Germinal center (tissue), 1 donor: ENCODE measurements at places on chromosomes 13 and 19.

DNA sequence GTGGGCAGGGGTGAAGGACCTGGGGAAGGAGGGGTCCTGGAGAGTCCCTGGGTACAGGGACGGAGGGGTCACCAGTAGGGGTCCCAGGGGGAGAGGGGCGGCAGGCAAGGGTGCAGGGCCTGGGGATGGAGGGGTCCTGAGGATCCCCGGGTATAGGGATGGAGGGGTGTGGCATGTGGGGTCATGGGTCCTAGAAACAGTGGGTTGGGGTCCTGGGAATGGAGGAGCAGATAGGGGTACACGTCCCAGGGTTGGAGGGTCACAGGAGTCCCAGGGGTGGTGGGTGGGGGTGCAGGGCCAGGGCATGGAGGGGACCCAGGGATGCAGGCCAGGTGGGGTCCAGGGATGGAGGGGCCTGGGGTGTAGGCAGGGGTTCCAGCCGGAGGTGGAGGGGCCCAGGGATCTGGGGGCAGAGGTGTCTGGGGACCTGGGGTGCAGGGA, 1.4 kb downstream of the BTBD2 start:
- DNase-seq, result peak; percentile 31

DNA sequence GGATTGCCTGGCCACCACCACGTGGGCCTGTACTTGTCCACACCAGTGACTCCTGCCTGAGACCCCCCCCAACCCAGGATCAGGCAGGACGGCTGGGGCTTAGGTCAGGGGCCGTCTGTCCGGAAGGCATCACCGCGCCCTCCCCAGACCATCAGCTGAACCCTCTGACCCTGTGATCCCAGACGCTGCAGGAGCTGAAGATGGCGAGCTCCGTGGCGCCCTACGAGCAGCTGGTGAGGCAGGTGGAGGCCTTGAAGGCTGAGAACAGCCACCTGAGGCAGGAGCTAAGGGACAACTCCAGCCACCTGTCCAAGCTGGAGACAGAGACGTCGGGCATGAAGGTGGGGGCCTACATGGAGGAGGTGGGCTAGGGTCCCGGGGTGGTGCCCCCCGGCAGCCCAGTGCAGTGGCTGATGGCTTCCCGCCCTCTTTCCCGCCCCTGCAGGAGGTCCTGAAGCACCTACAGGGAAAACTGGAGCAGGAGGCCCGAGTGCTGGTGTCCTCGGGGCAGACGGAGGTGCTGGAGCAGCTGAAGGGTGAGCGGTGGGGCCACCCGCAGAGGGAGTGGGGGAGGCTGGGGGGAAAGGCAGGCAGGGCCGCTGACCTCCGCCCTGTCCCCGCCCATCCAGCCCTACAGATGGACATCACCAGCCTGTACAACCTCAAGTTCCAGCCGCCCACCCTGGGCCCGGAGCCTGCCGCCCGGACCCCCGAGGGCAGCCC, 3.0 kb downstream of the APC2 start:
- no peak for DNase-seq

- DNase-seq, result no peak
These were observed 96.1 kb downstream of the WTIP start for GRCh38 chr19:34577531-34578101.

GRCh38 chr13:73036566-73036965, 22.2 kb upstream of the KLF5 start:
- DNase-seq, result no peak

DNA sequence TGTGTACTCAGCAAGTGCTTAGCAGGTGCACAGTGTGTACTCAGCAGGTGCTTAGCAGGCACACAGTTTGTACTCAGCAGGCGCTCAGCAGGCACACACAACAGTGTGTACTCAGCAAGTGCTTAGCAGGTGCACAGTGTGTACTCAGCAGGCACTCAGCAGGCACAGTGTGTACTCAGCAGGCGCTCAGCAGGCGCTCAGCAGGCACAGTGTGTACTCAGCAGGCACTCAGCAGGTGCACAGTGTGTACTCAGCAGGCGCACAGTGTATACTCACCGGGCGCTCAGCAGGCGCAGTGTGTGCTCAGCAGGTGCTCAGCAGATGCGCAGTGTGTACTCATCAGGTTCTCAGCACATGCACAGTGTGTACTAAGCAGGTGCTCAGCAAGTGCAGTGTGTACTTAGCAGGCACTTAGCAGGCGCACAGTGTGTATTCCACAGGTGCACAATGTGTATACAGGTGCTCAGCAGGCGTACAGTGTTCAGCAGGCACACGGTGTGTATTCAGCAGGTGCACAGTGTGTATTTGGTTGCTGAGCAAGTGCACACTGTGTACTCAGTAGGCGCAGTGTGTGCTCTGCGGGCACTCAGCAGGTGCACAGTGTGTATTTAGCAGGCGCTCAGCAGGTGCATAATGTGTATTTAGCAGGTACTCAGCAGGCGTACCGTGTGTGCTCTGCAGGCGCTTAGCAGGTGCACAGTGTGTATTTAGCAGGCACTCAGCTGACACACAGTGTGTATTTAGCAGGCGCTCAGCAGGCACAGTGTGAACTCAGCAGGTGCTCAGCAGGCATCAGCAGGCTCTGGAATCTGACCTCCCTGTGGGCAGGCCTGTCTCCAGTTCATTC, 15.1 kb downstream of the CRTC1 start:
- no peak for DNase-seq

DNA sequence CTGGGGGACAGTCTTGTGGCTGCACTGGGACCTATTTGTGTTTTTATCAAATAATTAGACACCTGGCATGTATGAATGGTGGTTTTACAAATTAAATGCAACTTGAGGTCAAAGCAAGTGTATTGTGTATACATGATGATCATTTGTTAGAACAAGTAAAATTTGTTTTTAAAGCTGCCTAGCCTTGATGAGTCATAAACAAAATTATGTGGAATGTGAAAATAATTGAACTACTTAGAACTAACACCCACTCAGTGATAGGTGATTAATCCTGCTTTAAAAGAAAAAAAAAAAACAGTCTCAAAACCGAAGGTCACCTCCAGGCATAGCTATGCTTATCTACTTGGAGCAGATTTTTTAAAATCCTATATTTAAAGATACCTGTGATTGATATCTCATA, 770.3 kb upstream of the SLITRK5 start:
- no peak for DNase-seq

- DNase-seq, result no peak
These were observed 1.3 kb downstream of the CYP4F3 start for GRCh38 chr19:15641901-15642491.

- no peak for DNase-seq
These were observed 6.2 kb downstream of the MYO1F start for GRCh38 chr19:8571006-8571411.

DNA sequence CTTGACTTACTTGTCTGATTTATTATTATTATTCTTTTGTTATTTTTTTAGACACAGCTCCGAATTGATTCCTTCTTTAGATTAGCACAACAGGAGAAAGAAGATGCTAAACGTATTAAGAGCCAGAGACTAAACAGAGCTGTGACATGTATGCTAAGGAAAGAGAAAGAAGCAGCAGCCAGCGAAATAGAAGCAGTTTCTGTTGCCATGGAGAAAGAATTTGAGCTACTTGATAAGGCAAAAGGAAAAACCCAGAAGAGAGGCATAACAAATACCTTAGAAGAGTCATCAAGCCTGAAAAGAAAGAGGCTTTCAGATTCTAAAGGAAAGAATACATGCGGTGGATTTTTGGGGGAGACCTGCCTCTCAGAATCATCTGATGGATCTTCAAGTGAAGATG, 29.4 kb downstream of the ERCC5 start:
- no peak for DNase-seq

- DNase-seq, result no peak
These were observed 55.8 kb upstream of the RFXAP start for GRCh38 chr13:36763126-36763722.

DNA sequence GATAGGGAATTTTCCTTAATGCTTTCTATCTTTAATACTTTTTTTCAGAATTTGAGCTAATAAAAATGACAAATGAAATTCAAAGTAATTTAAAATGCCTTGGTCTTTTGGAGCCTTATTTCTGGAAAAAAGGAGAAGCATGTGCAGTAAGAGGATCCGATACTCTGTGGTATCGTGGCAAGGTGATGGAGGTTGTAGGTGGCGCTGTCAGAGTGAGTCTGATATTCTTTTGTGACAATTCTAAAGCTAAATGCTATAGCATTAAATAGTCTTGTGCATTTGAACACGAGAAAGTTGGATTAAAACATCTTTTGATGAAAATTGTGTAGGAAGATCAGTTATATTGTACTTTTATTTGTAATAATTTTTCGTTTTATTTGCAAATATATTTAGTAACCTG, 95.0 kb downstream of the RNF17 start:
- DNase-seq, result no peak

DNA sequence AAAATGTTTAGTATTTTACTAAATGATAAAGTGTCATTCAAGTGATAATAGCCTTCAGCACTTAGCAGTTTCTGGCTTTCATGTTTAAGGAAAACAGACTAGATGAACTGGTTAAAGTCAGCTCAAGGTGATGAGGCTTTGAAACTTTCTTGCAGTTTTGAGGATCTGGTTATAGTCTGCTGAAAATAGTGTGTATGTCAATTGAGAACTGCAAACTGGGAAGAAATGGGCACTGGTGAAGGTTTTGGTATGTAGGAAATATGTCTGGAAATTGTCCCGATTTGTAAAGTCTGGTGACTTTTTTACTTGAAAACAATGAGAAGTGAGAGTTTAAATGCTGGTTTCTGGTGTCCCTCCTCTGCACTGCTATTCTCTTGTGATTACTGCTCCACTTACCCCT, 36.8 kb upstream of the SOX21 start:
- DNase-seq, result no peak

DNA sequence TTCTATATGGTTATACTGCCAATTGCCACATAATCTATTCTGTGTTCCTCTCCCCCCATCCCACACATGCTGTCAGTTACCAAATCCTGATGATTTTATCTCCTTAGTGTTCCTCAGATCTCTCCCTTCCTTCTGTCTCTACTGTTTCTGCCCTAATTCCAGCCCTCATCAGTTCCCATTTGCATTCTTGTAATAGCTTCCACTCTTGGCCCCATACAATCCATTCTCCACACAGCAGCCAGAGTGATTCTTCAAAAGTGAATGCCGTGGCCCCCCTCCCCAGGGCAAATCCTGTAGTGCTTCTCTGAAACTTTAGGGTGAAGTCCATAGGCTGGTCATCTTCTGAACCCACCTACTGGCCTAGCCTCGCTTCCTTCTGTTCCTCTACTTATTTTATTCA, 114.4 kb downstream of the ZAR1L start:
- DNase-seq, result no peak

DNA sequence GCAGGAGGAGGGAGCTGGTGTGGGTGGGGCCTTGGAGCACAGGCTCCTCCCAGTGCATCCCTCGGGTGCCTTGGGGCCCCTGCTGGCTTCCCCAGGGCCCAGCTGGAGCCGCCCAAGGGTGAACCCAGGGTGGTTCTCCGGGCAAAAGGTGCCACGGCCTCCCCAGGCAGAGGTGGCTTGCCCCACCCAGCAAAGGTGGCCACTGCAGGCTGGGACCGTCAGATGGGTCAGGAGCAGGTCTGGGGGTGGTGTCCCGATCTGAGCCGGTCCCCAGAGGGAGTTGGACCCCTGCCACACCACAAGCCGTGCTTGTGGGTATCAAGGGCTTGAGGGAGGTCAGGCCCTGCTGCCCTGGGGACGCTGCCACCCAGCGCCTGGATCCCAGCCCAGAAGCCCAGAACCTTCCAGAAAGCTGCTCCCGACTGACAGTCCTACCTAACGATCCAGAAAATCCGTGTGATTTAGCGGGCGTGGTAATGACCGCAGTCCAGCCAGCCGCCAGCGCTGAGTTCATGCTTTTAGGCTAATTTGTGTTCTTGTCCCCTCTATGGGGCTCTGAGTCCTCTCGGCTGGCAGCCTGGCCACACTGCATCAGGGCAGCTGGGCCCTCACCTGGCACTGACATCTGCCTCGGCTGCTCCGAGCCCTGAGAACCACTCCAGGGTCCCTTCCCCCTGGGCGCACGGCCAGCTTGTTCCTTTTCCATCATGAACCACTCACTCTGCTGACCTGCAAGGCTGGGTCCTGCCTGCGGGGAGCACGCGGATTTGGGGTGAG, 5.0 kb upstream of the GRIN3B start:
- no peak for DNase-seq

DNA sequence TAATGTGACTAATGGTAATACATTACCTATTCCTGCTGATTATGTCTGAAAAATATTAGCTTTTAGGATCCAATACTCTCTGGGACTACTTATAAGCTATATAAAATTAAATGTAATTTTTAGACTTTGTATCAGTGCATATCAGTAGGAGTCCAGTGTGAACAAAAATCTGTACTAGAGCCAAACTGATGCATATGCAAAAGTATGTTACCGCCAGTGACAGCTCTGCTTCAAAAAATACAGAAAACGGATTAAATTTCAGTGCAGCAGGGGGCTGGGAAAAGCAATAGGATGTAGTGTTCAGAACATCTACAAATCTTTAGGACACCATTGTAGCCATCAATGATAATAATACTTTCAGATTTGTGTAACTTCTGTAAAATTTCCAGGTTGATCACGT, 385.5 kb downstream of the DACH1 start:
- no peak for DNase-seq
